Panc1 (cell line): ENCODE measurements at places on chromosomes 5 and 9.

GRCh38 chr5:127042593-127042992 lies 12.2 kb upstream of the MARCHF3 start:
- no peak for DNase-seq

DNA sequence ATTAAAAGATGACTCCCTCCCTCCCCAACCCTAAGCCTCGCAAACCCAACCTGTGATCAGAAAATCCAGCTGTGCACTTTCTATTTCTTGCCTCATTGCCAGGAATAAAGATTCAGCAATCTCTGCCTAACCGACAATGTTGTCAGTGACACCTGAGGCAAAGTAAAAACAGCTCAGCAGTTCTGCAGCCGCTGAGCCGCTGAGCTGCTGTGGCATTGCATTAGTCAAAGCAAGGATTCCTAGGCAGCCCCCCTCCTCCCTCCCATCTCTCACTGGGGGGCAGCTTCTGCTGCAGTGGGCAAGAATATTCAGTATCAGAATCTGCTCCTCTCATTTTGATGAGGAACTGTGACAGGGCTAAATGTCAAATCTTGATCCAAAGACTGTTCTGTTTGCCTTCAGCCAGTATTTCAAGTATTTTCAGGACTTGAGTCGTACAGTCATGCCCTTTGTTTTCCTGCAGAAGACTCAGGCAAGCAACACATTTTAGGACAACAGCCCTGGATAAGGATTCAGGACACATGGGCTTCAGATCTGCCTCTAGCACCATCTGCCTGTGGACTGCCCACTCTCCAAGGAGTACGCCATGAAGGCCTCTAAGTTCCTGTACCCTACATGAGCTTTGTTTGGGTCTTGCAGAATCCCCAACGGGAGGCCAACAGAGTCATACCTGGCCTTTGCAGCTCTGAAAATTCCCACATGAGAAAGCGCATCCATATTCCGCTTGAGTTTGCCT lies 41.1 kb upstream of the DAP start:
- peak; percentile 8 for DNase-seq

- no peak for DNase-seq
Observed at GRCh38 chr5:180323941-180324600, 29.1 kb downstream of the GFPT2 start.

- no peak for DNase-seq
Observed at GRCh38 chr5:81986126-81986525, 14.3 kb downstream of the ATG10 start.

GRCh38 chr5:159965031-159965837 lies 43.7 kb upstream of the TTC1 start:
- DNase-seq = no peak

DNA sequence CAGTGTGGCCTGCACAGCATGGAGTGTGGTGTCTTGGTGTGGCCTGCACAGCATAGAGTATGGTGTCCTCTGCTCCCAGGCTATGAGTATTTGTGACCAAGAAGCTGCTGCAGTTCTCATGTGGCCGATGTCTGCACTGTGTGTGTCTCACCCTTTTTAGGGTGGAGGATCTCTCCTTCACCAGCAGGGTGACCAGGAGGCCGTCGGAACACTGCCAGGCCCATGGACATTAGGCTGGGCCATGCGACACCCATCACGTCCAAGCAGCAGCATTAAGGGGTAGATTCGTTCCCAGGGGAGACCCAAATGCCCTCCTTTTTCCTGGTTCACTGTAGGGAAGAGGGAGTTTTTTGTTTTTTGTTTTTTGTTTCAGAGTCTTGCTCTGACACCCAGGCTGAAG lies 115.3 kb upstream of the SPIN1 start:
- DNase-seq = no peak

DNA sequence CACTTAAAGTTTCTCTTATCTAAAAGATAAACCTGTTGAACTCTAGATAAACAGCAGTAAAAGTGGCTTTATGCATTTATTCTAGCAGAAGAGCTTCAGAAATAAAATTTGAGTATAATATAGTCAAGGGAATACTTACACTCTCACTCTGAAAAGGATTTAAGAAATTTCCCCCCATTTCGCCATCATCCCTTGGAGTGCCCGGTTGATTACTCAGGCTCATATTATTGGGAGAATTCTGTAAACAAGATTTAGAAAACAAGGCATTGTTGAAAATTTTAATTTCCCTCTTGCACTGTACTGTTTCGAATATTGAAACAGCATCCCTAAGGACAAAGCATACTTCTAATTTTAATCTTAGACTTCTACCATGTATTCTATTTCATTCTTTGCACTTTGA lies 34.5 kb upstream of the ACOT12 start:
- no peak for DNase-seq

GRCh38 chr9:89495824-89496560 lies 1.9 kb downstream of the SEMA4D start:
- no peak for DNase-seq

DNA sequence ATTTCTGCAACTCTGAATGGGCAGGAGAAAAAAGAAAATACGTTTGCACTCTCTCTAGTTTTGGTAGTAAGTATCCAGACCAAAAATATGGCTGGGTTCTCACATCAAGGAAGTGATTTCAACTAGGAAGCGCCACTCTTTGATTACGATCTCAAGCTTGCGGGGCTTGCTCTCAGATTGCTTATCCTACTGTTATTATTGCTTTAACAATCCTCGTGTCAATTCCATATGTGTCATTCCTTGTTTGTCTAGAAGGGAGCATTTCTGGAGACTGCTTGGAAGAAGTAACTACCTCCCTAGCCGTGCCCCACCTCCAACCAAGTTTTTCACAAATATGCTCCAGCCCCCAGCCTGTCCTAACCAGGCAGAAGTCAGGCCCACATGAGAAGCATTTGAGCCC lies 3.5 kb downstream of the PRUNE2 start:
- DNase-seq = no peak

- DNase-seq = no peak
Observed at GRCh38 chr5:123753937-123754891, 242.2 kb downstream of the CSNK1G3 start.

DNA sequence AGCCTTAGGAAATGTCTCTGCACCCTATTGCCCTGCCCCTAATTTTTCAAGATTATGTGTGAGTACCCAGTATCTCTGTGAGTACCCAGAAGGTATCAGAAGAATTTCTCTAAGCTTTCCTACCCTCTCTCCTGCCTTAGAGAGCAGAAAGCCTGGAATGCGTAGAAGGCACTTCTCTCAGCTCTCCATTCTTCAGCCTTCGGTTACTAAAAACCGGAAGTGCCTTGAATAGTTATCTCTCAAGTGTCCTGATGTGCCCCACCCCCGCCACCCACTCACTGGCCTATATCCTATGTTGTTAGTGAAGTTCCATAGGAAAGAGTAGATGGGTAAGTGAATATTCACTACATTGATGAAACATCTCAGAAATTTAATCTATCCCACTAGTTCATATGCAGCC lies 210.7 kb upstream of the CDH10 start:
- DNase-seq = no peak

- no peak for DNase-seq
Observed at GRCh38 chr5:116532762-116533525, 41.7 kb downstream of the SEMA6A start.

DNA sequence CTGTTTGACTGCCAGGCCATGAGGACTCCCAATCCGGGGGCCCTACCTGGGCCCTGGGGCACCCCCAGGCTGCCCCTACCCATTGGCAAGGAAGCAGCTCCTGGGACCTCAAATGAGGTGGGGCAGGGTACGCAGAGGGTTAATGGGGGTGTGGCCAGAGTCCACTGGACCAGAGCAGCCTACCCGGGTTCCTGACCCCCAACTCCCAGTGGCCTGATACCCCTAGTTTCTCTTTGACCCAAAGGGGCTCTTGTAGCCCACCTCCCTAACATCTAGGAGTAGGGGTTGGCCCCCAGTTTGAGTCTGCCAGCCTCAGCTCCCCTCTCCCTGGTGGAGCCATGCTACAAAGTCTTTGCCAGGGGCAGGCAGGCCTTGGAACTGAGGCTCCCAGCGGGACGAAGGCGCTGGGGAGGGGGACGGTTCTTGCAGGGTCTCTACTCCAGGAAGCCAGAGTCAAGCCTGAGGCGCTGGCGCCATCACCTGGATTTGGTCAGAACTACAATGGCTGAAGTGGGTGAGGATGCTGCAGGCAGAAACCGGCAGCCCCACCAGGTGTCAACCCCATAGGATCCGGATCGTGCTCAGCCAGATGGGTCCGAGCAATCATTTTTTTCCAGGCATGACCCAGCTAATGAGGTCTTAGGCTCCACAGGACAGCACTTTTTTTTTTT lies 8.4 kb upstream of the CERCAM start:
- no peak for DNase-seq

DNA sequence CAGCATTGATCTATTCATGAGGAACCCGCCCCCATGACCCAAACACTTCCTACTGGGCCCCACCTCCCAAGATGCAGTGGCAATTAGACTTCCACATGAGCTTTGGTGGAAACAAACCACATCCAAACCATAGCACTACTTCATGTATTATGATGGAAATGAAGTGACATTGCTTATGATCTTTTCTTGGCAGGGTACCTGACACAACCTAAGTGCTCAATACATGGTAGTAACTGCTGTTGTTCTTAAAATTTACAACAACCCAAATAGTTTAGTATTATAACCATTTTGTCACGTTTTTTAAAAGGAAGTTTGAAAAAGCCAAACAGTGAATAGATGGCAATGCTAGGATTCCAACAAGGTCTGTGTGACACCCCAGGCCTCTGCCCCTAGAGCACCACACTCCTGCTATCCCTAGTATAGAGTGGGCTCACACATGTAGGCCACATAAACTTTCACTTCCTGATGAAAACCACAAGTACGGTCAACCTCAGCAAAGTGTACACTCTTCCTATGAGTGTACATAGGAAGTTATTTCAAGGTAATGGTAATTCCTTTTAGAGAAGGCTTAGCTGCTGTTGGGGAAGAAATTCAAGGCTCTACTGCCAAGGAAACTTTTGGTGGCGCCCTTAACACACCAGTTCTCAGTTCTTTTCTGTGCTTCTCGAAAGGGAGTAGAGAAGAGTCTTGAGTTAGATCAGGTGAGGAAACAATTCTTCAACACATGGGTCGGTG lies 97.6 kb downstream of the ARSB start:
- no peak for DNase-seq

GRCh38 chr9:96117398-96118080 lies 184.4 kb downstream of the HSD17B3 start:
- DNase-seq = no peak

GRCh38 chr9:10873999-10874398 lies 261.2 kb upstream of the PTPRD start:
- DNase-seq = no peak

- DNase-seq = no peak
Observed at GRCh38 chr9:61673664-61674381, 484.0 kb downstream of the SPATA31A7 start.

DNA sequence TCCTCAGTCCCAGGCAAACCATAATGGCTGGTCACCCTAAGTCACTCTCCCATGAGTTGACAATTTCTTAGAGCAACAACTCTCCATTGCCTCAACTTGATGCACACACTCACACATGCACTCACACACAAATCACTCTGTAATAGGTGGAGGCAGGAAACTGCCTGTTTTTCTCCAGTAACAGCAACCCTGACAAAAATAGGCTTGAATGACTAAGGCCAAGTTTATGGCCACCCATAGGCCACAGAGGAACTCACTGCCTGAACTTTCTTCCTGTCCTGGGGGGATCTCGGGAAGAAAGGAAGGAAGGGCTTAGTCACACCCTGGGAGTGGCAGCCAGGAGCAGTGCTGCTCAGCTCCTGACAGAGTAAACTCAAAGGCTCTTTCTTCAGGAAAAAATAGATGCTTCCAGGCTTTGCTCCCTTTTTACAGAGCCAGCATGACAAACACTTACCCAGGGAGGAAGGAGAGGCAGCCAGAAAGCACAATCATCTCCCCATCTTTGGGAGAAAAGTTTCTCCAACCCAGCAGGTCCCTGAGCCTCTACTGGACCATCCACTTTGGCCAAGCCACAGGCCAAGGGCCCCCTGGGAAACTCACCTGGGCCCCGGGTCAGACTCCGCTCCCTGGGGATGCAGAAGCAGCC lies 368 bp downstream of the SH3TC2 start:
- no peak for DNase-seq

- no peak for DNase-seq
Observed at GRCh38 chr9:134180786-134181647, 16.7 kb upstream of the RNU6ATAC start.

GRCh38 chr9:82153032-82153431 lies 164.5 kb downstream of the SPATA31D1 start:
- no peak for DNase-seq
